ENCODE measurements at places on chromosomes 3 and 15. TPM values are rescaled to one million over a fixed set of nuclear protein-coding genes. Genes with fewer than 3 reads are reported as not detected.

DNA sequence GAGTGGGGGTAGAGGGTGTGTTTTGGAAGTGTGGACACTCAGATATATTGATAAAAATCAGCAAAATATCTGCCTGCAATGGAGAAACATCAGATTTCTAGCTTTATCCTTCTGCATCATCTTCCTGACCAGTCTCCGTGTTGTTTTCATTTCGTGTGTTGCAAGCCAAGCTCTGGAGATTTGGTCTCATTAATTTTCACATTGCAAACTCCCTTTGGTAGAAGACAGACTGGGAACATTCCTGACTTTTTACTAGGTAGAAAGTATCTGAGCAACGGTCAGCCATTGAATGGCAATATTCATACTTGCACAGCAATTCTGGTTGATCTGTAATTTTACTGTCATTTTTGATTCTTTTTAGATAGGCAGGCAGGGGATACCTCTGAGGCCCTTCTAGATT is 30.4 kb downstream of the FSTL1 start:
- no peak for DNase-seq
- H3K4me1 ChIP-seq: peaks cover 28% of the 10 kb centered on the region
- no peaks in the 10 kb centered on the region for H3K27me3 ChIP-seq
- no peak overlapping the region for H3K4me3 ChIP-seq
- peak overlapping the region; percentile 29 for H3K27ac ChIP-seq
- H3K36me3 ChIP-seq: peaks cover 10% of the 10 kb centered on the region

DNA sequence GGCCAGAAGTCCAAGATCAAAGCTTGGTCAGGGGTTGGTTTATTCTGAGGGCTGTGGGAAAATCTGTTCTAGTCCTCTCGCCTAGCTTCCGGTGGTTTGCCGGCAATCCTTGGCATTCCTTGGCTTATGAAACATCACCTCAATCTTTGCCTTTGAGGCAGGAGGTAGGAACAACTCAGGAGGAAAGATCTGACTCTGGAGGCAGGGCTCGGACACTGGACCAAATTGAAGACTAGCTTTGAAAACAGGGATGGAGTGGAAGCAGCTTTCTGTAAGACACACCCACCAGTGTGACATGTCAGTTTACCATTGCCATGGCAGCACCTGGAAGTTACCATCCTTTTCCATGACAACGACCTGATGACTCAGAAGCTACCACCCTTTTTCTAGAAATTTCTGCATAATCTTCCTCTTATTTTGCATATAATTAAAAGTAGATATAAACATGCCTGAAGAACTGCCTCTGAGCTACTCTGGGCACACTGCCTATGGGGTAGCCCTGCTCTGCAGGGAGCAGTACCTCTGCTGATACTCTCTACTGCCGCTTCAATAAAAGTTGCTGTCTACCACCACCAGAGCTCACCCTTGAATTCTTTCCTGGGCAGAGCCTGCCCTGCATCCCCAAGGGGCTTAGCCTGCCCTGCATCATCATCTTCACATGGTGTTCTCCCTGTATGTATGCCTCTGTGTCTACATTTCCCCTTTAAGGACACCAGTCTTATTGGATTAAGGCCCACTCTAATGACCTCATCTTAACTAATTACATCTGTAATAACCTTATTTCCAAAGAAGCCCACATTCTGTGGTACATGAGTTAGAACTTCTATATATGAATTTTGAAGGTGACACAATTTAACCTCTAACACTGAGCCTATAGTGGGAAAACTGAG is 38.3 kb upstream of the TM4SF4 start:
- no peak overlapping the region for H3K4me3 ChIP-seq
- DNase-seq: no peak
- no peak overlapping the region for H3K27ac ChIP-seq
- no peaks in the 10 kb centered on the region for H3K36me3 ChIP-seq
- H3K4me1 ChIP-seq: no peaks in the 10 kb centered on the region

DNA sequence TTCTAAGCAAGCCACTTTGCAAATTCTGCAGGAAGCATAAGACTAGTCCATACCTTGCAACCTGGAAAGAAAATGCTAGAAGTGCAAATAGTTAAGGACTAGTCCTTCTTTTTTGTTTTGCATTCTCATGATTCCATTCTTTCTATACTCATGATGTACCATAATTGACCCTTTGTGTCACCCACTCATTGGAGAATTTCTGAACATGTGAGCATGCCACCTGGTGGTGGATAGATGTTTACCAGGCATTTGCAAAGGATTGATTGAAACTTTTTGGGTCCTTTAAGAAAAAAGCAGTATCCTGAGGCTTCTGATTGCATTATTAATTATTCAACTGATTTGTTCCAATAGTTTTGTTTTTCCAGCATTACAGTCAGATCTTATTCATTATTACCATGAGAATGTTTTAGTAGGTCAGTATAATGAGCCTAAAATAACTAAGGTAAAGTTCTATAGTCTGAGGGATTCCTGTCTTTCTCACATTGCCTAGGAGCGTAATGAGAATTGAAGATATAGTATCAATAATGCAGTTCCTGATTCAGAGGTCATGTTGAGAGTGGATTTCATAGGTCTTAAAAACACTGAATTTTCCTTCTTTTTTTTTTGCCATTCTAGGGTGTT is 20.2 kb upstream of the DIPK2A start:
- H3K36me3 ChIP-seq: no peaks in the 10 kb centered on the region
- no peak overlapping the region for H3K27ac ChIP-seq
- no peaks in the 10 kb centered on the region for H3K4me1 ChIP-seq
- H3K27me3 ChIP-seq: no peaks in the 10 kb centered on the region

GRCh38 chr3:119779731-119780383 is 2.0 kb upstream of the NR1I2 start:
- no peak overlapping the region for H3K27ac ChIP-seq
- no peaks in the 10 kb centered on the region for H3K27me3 ChIP-seq
- H3K4me1 ChIP-seq: no peaks in the 10 kb centered on the region
- no peak overlapping the region for H3K4me3 ChIP-seq
- H3K36me3 ChIP-seq: no peaks in the 10 kb centered on the region

GRCh38 chr3:127637546-127637945 is 8.6 kb downstream of the PODXL2 start:
- H3K4me1 ChIP-seq: peaks cover 11% of the 10 kb centered on the region
- peaks cover 7% of the 10 kb centered on the region for H3K36me3 ChIP-seq
- H3K4me3 ChIP-seq: no peak overlapping the region

The DPPA2 gene
- total RNA-seq: not detected

The ISLR gene
- total RNA-seq: not detected

DNA sequence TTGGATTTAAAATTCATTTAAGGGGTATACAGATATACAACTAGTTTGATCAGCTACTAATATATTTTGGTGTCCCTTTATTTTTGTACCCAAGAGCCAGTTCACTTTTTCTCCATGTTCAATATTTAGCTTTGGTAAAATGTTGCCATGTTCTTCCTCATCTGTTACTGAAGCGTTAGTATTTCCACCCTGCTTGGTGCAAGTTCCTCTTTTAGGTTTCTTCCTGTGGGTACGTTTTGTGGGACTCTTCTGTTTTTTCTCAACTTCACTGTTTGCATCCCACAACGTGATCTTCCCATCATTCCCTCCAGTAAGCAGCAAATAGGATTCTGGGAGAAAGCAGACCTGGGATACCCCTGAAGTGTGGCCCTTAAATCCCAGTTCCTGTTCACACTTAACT is 14.1 kb downstream of the WDR53 start:
- H3K27ac ChIP-seq: no peak overlapping the region
- H3K27me3 ChIP-seq: no peaks in the 10 kb centered on the region
- no peaks in the 10 kb centered on the region for H3K4me1 ChIP-seq

The MORC1 gene
- not detected for total RNA-seq

The BTLA gene
- not detected for total RNA-seq
